ENCODE measurements at places on chromosomes 16 and 17. TPM values are rescaled to one million over a fixed set of nuclear protein-coding genes. Genes with fewer than 3 reads are reported as not detected.

GRCh38 chr16:88613-89012, 10.6 kb downstream of the MPG start:
- DNase-seq: no peak

- no peak for DNase-seq
These were observed 54.8 kb upstream of the SEC14L1 start for GRCh38 chr17:77085926-77086432.

GRCh38 chr17:37766971-37767370, 22.1 kb upstream of the HNF1B start:
- DNase-seq: no peak

- DNase-seq: no peak
These were observed 1007.5 kb upstream of the EEF2KMT start for GRCh38 chr16:6105115-6105514.

GRCh38 chr17:55259684-55260111, 5.1 kb upstream of the HLF start:
- no peak for DNase-seq

DNA sequence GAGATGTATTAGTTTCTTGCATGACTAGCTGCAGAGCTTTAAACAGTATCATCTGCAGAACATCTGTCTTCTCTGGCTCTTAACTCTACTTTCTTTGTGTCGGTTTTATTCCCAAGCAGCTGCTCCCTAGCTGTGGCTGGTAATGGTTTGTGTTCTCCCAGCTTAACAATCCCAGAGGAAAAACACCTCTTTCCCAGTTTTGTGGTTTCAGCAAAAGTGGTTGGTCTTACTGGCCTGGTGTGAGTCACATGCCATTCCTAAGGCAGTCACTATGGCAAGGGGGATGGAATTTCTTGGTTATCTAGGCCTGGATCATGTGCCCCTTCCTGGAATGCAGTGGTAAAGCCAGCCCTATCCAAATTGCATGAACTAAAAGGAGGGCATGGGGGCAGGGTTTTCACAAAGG, 27.5 kb downstream of the OMG start:
- peak; percentile 97 for DNase-seq

- no peak for DNase-seq
These were observed 167.0 kb downstream of the UTP18 start for GRCh38 chr17:51427323-51427811.

Gene IKZF3
- not detected for total RNA-seq

Gene CA7
- total RNA-seq: not detected

Gene SLC52A1
- not detected for total RNA-seq

Gene CCL7
- 0.28 TPM for total RNA-seq

DNA sequence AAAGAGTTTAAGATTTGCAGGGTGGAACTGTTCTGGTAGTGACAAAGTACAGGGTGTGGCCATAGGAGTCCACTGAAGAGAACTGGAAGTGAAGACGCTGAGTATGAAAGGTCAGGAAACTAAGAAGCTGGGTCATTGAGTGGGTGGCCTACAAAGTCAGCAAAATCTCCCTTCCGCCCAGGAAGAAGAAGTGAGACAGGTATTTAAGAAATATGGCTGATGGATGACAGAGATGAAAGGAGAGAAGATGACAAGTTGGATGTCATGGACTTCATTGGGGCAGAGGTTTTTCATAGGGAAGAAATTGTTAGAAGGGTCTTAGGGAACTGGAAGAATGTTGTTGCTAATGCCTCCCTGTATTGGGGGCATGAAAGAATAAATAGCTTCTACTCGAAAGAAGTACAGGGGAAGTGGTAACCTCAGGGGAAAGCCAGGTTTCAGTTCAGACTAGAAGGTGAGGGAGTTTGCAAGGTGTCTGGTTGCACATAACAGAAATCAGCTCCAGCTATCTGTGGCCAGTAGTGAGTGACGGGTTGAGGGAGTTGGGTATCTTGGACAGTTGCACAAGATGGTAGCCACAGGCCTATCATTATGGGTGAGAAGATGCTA, 33.6 kb upstream of the MED13 start:
- DNase-seq: no peak

Gene QPRT
- 3.6 TPM for total RNA-seq

DNA sequence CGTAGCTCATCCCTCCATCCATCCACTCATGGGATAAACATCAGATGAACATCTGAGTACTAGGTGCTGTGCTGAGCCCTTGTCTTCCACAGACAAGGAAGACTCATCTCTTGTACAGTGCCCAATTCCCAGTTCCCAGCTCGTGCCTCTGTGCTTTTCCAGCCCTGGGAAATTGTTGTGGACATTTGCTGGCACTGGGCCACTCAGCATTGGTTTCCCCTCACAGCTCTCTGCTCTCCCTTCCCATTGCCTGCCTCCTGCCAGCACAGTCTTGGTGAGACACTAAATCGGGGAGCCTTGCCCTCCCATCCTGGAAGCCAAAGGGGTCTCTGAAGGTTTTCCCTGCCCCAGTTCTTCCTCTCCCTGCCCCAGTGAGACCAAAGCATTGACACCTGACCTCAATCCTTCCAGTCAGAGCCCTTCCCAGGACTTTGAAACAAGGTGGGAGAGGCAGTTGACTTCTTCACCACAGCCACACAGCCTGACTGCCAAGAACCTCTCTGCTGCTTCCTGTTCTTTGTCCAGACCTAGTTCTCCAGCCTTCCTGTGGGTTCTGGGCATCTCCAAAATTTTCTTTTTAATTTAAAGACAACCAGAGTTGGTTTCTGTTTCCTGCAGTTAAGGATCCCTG, 50.2 kb downstream of the WSB1 start:
- no peak for DNase-seq

GRCh38 chr17:45098869-45099616, 33.3 kb downstream of the PLCD3 start:
- DNase-seq: peak; percentile 66

DNA sequence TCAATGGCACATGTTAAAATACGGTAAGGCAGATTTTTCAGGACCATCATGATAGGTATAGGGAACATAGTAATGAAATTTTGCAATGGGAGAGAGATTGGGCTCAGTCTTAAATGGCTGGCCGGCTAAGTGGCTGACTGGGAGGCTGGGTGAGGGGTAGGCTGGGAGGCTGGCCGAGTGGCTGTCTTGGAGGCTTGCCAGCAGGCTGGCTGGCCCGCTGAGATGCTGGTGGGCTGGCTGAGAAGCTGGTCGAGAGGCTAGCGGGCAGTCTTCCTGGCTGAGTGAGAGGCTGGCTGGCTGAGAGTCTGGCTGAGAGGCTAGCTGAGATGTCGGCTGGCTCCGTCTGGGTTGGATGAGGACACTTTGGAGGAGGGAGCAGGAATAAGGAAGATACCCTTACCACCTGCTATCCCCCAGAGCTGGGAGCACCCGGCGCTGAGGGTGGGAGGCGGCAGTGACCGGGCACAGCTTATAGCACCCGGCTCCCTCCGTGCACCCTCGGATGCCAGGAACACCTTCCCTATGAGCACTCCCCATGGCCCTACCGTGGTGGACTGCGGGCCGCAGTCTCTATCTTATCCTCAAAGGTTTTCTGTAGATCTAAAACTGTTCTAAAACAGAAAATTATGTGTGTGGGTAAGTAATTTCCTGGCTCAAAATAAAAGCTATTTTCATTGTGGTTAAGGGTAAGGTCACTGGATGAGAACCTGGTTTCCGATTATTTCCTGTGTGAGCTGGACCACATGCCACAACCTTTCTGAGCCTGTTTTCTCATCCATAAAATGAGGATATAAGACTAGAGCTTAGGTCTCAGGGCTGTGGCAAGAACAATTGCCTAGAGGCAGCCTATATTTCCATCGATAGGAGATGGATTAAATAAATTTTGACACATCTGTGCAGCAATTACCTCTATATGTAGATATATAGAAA, 34.5 kb upstream of the TMC5 start:
- no peak for DNase-seq

DNA sequence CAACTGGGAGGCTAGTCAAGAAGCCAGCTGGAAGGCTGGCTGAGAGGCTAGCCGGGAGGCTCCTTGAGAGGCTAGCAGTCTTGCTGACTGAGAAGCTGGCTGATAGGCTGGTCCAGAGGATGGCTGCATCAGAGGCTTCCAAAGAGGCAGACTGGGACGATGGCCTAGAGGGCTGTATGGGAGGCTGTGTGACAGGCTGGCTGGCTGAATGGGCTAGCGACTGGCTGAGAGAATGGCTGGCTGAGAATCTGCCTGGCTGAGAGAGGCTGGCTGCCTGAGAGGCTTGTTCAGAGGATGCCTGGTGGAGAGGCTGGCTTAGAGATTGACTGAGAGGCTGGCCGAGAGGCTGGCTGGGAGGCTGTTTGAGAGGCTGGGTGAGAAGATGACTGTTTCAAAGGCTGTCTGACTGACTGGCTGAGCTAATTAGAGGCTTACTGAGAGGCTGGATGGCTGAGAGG, 34.8 kb upstream of the ACSM2B start:
- no peak for DNase-seq

DNA sequence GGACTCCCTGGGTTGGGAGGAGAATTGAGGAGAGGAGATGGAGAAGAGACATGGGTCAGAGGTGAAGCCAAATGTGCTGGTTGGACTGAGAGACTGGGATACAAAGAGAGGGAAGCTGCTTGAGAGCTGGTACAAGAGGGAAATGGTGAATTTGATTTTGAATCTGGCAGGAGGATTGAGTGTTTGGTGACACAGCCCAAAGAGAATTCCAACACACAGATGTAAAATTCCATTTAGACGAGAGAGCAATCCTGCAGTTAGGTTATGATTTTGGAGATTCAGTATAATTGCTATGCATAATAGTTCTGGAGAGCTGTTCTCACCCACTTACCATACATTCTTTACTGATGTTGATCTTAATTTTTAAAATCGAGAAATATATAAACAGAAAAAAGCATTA, 57.7 kb downstream of the HSD17B2 start:
- DNase-seq: peak; percentile 4

Gene NPIPB8
- total RNA-seq: not detected

DNA sequence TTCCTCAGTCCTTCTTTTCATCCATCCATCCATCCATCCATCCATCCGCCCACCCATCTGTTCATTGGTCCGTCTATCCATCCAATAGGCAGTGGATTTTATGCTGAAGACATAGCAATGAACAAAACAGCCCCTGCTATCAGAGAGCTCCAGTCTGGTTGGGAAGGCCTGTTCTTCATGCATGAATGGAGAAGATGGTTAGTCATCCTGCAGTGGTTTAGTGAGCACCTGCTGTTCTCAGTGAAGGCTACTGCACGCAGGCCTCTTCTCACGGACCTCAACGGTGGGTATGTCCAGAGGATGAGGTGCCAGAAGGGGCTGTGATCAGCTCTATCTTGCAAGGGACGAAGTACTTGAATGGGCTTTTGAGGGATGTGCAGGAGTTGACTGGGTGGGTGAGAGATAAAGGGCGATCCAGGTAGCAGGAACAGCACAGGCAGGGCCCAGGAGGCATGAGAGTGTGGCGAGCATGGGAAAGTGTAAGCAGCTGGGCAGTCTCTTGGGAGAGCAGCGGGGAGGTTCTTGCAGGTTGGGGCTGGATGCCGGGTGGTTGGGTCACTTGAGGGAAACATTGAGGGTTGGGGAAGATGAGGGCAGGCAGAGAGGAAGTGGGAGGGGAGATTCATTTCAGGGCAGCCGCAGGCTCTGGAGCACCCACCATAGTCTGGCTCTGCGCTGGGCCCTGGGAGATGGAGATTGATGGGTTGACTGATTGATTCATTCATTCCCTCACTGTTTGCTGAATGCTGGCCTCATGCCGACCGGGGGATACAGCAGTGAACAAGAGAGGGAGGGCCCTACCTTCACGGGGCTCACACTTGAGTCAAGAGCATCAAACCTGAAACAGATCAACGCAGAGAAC, 115.0 kb upstream of the CIBAR2 start:
- no peak for DNase-seq

DNA sequence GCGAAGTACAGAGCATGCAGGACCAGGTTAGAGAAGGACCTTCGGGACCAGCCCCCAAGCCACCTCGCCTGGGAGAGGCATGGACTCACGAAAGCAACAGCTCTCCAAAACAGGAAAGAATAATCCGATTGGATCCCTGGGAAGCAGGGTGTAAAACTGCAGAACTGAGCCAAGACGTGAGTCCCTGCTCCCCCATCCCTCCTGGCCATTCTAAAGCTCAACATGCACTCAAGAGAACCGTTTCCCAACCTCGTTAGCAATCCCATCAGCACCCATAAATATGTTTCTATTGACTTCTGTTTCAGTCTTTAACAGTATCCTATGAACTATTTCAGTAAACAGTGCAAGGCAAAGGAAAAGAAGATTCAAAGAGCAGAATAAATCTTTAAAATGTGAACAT, 167.0 kb downstream of the COPRS start:
- no peak for DNase-seq

DNA sequence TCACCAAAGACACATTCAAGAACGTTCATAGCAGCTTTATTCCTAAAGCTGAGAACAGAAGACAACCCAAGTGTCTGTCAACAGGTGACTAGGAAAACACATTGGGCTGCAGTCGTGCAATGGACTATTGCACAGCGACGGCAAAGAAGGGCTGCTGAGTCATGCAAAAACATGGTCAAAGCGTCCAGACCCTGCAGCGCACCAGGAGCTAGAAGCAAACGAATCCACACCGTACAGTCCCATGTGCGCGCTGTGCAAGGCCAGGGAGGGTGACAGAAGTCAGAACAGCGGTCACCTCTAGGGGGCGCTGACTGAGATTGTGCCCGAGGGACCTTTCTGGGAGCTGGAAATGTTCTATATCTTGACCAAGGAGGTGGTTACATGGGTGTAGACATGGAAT, 266.4 kb downstream of the MAF start:
- no peak for DNase-seq

- no peak for DNase-seq
These were observed 66.2 kb downstream of the IRF8 start for GRCh38 chr16:85965125-85965524.

Gene C16orf96
- not detected for total RNA-seq

- DNase-seq: peak; percentile 59
These were observed 43.8 kb upstream of the DHX40 start for GRCh38 chr17:59521465-59522126.

Gene ADGRG1
- 0.83 TPM for total RNA-seq

Gene WNT9B
- not detected for total RNA-seq

DNA sequence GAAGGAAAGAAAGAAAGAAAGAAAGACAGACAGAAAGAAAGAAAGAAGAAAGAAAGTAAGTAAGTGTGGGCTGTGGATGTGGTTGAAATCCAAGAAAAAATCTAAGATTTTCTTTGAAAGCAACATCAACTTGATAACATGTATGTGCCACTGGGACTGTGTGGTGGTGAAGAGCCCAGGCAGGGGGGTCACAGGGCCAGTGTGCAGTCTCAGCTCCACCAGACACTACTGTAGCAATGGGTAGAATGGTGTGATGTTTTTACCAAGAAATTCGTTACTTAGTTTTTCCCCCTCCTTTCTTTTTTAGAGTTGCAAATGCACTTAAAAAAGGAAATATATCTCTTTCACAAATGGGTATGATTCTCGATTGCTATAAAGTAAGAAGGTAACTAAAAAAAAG, 71.9 kb upstream of the CNEP1R1 start:
- no peak for DNase-seq

DNA sequence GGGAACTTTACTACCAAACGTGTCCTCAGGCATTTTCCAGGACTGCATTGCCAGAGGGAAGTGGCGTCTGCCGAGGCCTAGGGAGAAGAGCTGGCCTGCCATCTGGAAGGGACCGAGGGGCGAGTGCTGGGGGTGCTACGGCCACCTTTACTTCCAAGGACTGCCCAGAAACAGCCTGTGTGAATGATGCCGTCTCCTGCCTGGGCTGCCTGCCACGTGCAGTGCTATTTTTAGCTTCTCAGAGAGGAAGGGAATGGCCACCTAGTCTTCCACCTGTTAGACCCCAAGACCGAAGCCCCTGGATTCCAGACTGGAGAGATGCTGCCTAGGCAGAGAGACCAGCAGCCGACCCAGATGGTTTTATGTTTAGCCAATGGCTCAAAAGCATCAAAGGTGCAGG, 57.2 kb downstream of the VAC14 start:
- DNase-seq: no peak

- peak; percentile 56 for DNase-seq
These were observed 26.7 kb downstream of the SAP30BP start for GRCh38 chr17:75693500-75694481.

Gene EFCAB5
- total RNA-seq: not detected

All from IMR-90 (cell line).